ENCODE measurements at places on chromosomes 2 and 18. TPM values are rescaled to one million over a fixed set of nuclear protein-coding genes. Genes with fewer than 3 reads are reported as not detected.

- DNase-seq, result no peak
Observed at GRCh38 chr2:181399027-181399426, 58.2 kb upstream of the ITGA4 start.

DNA sequence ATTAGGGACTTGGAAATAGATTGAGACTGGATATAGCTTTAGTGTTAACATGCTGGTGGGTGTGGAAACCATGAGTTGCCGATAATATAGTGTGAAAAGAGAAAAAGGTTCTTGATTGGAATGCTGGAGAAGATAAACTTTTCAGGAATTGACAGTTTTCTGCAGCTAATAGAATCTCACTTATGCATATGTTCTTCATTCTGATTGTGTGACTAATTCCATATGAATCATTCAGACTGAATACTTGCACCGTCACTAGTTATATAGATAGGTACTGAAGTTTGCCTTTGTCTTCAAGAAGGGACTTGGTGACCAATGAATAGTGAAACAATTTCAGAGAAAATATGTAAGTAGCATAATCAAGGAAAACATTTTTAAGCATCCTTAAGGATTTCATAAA, 225.7 kb upstream of the FOSL2 start:
- DNase-seq, result no peak

DNA sequence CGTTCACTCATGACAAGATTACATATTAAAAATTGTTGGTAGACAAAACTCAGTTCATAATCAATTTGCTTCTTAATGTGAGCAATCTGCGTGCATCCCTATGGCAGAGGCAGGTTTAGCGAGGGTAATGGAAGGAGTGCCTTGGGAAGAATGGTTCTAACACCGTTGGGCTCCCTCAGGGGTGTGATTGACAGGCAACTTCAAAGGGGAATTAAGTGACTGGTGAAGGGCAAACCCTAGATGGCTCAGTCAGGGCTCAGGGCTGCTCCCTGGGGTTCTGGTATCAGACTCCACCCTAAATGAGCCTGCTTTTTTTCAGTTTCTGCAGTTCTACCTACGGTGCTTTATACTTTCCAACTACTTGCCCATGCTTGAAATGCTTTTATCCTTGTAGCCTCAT, 419.5 kb upstream of the CELF4 start:
- no peak for DNase-seq

- DNase-seq, result no peak
Observed at GRCh38 chr2:179479947-179480346, 215.3 kb upstream of the SESTD1 start.

DNA sequence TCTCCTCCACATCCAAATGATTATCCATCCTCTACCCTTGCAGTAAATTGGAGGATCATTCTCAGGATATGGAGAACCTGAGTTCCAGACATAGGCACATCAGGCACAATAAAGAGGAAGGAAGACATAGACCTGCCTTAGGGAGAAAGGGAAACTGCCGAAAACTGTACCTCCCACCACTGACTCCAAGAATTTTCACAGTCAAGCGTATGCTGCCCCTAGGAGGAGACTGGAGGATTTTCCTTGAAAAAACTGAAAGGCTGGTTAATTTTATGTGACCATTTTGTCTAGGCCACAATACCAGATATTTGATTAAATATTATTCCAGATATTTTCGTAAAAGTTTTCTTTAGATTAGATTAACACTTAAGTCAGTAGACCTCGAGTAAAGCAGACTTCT, 638.5 kb upstream of the PKDCC start:
- no peak for DNase-seq

DNA sequence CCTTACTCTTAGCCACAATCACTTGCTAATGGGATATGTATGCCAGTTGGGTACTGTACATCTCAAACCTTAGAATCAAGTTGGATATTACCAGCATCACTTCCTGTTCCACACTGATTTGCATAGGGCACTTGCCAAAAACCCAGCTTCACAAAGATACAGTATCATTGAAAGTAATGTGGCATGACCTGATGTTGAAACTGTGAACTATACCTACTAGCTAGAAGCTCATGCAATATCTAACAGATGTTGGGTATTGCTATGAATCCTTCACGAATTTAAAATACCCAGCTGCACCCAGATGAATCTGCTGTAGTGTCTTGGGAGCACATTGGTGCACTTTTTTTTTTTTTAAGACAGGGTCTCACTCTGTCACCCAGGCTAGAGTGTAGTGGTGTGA, 6.5 kb upstream of the STAMBP start:
- no peak for DNase-seq

DNA sequence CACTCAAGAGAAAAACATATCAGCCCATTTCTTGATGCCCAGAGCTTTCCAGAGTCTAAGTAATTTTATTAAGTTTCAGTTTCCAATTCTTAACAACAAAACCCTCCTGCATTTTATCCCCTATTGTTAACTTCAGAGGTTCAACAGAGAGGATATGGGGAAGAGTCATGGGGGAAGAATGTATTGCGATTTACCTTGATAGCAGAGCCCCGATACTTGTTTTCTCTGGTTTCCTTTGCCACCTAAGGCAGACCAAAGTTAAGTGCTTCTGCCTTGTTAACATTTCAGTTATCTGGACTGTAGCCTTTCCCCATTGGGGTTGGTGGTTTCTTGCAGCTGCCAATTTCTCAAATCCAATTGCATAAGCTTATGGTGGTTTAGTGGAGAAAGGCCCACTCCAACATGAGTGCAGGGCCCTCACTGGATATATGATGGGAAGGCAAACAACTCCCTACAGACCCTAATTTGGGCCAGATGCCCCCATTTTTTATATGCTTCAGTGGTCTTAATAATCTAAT, 82.0 kb upstream of the ITGB6 start:
- DNase-seq, result no peak

- DNase-seq, result peak; percentile 46
Observed at GRCh38 chr2:55014962-55015939, 35.0 kb downstream of the RTN4 start.

DNA sequence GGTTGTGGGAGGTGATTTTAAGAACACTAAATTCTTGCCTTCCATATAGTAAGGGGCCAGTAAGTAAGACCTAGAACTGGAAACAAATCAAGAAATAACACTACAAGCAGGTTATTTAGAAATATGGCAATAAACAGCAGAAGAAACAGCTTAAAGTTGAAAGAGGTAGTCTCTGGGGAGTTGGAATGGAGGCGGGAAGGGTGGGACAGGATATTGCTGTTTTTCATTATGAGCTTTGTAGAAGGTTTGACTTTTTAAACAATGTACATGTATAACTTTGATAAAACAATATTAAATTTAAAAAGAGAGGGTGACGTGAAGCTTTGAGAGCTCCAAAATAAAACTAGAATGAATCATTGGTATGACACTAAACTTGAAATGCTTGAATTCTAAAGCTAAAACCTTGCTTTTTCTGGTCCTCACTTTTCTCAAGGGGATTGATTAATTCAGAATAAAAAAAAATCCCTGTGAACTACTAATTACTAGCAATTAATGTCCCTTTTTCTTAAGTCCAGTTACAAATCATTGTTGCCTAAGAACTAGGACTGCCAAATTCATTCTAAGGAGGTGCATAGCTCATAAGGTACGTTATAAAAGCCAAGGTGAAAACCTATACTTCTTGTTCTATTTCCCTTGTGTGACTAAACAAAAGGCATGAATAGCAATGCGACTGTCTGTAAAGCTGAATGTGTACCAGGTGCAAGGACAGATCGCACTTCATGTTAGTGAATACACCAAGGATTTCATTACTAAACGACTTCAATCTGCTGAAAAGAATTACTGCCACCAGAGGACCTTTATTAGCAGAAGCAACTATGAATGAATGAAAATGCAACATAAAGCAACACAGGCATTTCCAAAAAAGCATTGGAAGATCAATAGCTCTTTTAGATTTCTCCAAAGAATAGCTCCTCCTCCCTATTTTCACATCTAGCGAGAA, 177.5 kb downstream of the RBM43 start:
- DNase-seq, result no peak

GRCh38 chr2:173221937-173222594, 132.6 kb upstream of the CDCA7 start:
- no peak for DNase-seq

- DNase-seq, result no peak
Observed at GRCh38 chr2:200751786-200752185, 59.9 kb upstream of the BZW1 start.

DNA sequence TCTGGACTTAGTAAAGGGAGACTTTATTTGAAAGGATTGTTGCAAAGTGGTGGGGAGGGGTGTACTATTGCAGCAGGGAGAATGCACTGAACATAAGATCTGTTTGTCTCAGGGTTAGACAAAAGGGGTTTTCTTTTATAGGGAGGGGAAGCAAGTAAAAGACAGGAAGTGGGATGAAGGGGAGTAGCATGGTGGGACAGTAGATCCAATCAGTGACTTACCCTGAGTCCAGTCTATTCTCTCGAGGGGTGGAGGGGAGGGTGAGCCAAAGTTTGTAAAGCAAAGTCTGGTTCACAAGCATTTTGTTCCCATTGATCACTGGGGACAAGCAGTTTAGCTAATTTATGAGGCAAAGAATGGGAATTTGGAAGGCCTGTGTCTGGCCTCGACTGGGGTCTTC, 35.0 kb upstream of the CYP27C1 start:
- DNase-seq, result no peak

DNA sequence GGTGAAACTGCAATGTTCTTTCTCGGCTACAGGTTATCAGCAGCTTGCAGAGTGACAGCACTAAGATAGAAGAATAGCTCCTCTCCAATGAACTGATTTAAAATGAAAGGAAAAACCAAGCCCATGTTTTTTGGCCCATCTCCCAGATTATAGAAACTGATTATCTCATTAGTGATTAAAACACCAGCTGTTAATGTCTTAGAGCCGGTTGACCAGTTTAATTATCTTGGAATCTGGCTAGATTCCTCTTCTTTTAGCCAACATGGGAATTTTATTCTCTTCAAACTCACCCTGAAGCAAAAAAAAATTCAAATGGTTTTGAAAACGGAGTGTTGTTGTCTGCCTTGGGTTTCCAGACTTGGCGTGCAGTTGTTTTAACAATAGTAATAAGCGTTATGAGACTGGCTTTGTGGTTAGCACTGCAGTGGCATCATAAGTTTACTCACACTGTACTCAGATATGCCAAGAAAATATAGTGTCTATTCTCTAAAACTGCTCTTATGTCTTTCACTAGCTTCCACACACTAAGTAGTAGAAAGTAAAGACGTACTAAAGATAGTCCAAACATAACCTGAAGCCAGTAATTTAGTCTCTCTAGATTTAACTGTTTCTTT, 665.3 kb downstream of the STK39 start:
- DNase-seq, result no peak

GRCh38 chr2:223721746-223722145, 115.6 kb downstream of the AP1S3 start:
- DNase-seq, result no peak

GRCh38 chr2:169034984-169035544, 3.9 kb upstream of the ABCB11 start:
- no peak for DNase-seq

GRCh38 chr2:2222931-2223330, 108.1 kb downstream of the MYT1L start:
- no peak for DNase-seq

DNA sequence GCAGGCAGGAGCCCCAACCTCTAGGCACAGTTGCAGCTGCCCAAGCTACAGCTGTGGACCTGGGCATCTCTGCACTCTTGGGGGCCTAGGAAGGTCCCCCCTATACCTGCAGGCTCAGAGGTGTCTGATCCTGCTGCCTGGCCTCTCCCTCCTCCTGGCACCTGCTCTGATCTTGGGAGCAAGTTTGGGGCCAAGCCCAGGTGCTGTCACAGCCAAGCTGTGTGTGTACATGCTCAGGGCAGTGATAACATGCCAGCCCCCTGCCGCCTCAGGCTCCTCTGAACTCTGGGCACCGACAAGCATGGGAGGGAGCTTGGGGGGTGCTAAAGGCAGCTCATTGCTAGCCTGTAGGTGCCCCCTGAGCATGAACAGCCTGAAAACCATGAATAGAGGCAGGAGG, 829.6 kb upstream of the VRK2 start:
- DNase-seq, result no peak

The CRYGC gene
- not detected for total RNA-seq

The SGO2 gene
- 1.8 TPM for total RNA-seq

The TEKT4 gene
- total RNA-seq, result not detected

The KCNG2 gene
- not detected for total RNA-seq

The ALPP gene
- total RNA-seq, result not detected
